ENCODE measurements at places on chromosomes 7 and 10. TPM values are rescaled to one million over a fixed set of nuclear protein-coding genes. Genes with fewer than 3 reads are reported as not detected.

The TRPV5 gene
- not detected for total RNA-seq

The SPDYE2 gene
- not detected for total RNA-seq

The SORBS1 gene
- total RNA-seq, result 0.48 TPM

The AFAP1L2 gene
- total RNA-seq, result 23.6 TPM

The ARHGEF5 gene
- 1.6 TPM for total RNA-seq

The GNAT3 gene
- not detected for total RNA-seq

The PTF1A gene
- total RNA-seq, result not detected

The NACAD gene
- total RNA-seq, result 0.18 TPM

The GPC2 gene
- total RNA-seq, result 1.0 TPM

The NEURL1 gene
- 0.20 TPM for total RNA-seq

The MASTL gene
- 23.5 TPM for total RNA-seq

The MET gene
- 93.7 TPM for total RNA-seq

The COL17A1 gene
- total RNA-seq, result 1.8 TPM

The PSMG3 gene
- total RNA-seq, result 107 TPM

The ZCCHC24 gene
- 5.3 TPM for total RNA-seq

The CASD1 gene
- 13.9 TPM for total RNA-seq

The LRMDA gene
- 4.2 TPM for total RNA-seq

The KIAA1217 gene
- 3.1 TPM for total RNA-seq

The NRP1 gene
- total RNA-seq, result 109 TPM

The KLHDC10 gene
- 17.8 TPM for total RNA-seq

The MYPN gene
- 2.5 TPM for total RNA-seq

The OIT3 gene
- not detected for total RNA-seq

The CALHM1 gene
- total RNA-seq, result not detected

The ADGRA1 gene
- total RNA-seq, result 0.03 TPM

The WAC gene
- 68.8 TPM for total RNA-seq

The PON3 gene
- 29.1 TPM for total RNA-seq

The GRM3 gene
- total RNA-seq, result not detected

The CPN1 gene
- 0.16 TPM for total RNA-seq

The IQUB gene
- 0.13 TPM for total RNA-seq

The ASB15 gene
- total RNA-seq, result not detected

The SPDYE1 gene
- not detected for total RNA-seq

The MYL10 gene
- not detected for total RNA-seq

The COA1 gene
- total RNA-seq, result 91.9 TPM

The RPEL1 gene
- not detected for total RNA-seq

The GIMAP2 gene
- total RNA-seq, result not detected

Data from A549 treated with DMSO at 1 μM for 4 hours (cell line).